Effector memory CD4-positive, alpha-beta T cell (primary cell): ENCODE measurements at places on chromosomes 16 and 17.

DNA sequence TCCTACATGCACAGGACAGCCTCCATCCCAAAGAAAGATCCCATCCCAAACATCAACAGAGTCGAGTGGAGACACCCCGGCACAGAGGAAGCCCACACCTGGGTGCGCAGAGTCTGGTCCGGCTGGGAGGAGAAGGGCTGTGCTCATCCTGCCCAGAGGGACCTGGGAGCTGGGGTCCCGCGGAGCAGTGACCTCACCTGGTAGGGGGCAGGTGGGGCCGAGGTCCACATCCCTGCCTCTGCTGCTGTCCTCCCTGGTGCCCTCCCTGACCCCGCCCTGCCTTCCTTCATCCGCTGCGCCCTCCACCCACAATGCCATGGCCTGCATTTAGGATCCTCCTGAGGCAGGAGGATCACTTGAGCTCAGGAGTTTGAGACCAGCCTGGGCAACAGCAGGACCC lies 2.9 kb downstream of the C16orf90 start:
- no peak for DNase-seq
- no peaks in the 10 kb centered on the region for H3K36me3 ChIP-seq
- H3K4me1 ChIP-seq: no peaks in the 10 kb centered on the region
- H3K27ac ChIP-seq: no peak overlapping the region
- no peak overlapping the region for H3K4me3 ChIP-seq

- no peak overlapping the region for H3K27ac ChIP-seq
- no peak overlapping the region for H3K4me3 ChIP-seq
- DNase-seq: no peak
- H3K36me3 ChIP-seq: no peaks in the 10 kb centered on the region
Observed at GRCh38 chr17:32904891-32905290, 23.1 kb upstream of the TMEM98 start.

- peaks cover 29% of the 10 kb centered on the region for H3K36me3 ChIP-seq
- H3K4me1 ChIP-seq: peaks cover 16% of the 10 kb centered on the region
- no peak overlapping the region for H3K4me3 ChIP-seq
- no peak overlapping the region for H3K27ac ChIP-seq
- H3K27me3 ChIP-seq: no peaks in the 10 kb centered on the region
Observed at GRCh38 chr16:27547134-27547533, 2.6 kb downstream of the GTF3C1 start.

DNA sequence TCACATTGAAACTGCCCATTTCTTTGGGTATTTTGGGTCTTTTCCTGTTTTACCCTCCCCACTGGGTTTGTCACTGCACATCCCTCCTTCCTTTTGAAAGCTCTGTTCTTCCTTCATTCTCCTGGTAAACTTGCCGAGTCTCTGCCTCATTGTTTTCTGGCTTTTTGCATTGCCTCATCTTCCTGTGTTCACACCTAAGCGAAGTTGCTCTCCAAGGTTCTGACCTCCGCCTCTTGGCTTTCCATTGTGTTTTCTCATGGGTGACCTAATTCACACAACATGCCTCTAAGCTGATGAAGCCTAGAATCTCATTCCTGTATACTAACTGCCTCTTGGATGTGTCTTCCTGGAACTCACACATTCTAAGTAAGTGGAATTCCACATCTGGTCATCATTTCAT lies 1096.1 kb upstream of the EEF2KMT start:
- no peaks in the 10 kb centered on the region for H3K27me3 ChIP-seq
- no peak overlapping the region for H3K4me3 ChIP-seq
- H3K36me3 ChIP-seq: no peaks in the 10 kb centered on the region
- H3K27ac ChIP-seq: no peak overlapping the region

GRCh38 chr17:46977348-46977747 lies 1.7 kb downstream of the RPRML start:
- H3K27me3 ChIP-seq: peaks cover 33% of the 10 kb centered on the region
- peaks cover 18% of the 10 kb centered on the region for H3K4me1 ChIP-seq
- no peak overlapping the region for H3K27ac ChIP-seq
- no peaks in the 10 kb centered on the region for H3K36me3 ChIP-seq

- peak overlapping the region; percentile 63 for H3K27ac ChIP-seq
- peak; percentile 78 for DNase-seq
- peak overlapping the region; percentile 24 for H3K4me3 ChIP-seq
Observed at GRCh38 chr16:57023541-57024249, 34.3 kb downstream of the NLRC5 start.

DNA sequence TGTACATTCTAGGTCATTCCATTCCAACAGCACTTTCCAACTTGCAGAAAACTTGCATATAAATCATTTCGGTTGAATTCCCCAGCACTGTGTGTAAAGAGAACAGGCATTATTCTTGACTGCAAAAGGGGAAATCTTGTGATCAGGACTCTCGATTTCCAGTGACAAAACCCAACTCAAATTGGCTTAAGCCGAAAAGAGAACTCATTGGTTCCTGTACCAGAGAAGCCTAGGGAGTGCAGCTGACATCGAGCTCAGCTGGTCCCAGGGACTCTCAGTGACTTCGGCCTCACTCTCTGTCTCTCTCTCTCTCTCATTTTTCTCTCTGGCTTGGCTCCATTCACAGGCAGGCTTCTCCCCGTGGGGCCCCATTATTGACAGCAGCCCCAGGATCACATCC lies 30.7 kb downstream of the CD300LF start:
- peaks cover 11% of the 10 kb centered on the region for H3K4me1 ChIP-seq
- DNase-seq: no peak
- H3K27ac ChIP-seq: no peak overlapping the region
- H3K27me3 ChIP-seq: no peaks in the 10 kb centered on the region
- H3K4me3 ChIP-seq: no peak overlapping the region

GRCh38 chr17:67044940-67045339 lies 586 bp downstream of the CACNG1 start:
- H3K4me1 ChIP-seq: no peaks in the 10 kb centered on the region
- H3K4me3 ChIP-seq: no peak overlapping the region
- no peaks in the 10 kb centered on the region for H3K27me3 ChIP-seq
